Renal pelvis (tissue), 12 donors: ENCODE measurements at places on chromosomes 7 and 10. TPM values are rescaled to one million over a fixed set of nuclear protein-coding genes. Genes with fewer than 3 reads are reported as not detected.

- DNase-seq = no peak
These were observed 10.8 kb upstream of the PHYH start for GRCh38 chr10:13310518-13311176.

GRCh38 chr7:29319719-29320521 is 125.3 kb downstream of the CHN2 start:
- no peak for DNase-seq

The BAIAP2L1 gene
- 16.2 TPM for polyA plus RNA-seq

DNA sequence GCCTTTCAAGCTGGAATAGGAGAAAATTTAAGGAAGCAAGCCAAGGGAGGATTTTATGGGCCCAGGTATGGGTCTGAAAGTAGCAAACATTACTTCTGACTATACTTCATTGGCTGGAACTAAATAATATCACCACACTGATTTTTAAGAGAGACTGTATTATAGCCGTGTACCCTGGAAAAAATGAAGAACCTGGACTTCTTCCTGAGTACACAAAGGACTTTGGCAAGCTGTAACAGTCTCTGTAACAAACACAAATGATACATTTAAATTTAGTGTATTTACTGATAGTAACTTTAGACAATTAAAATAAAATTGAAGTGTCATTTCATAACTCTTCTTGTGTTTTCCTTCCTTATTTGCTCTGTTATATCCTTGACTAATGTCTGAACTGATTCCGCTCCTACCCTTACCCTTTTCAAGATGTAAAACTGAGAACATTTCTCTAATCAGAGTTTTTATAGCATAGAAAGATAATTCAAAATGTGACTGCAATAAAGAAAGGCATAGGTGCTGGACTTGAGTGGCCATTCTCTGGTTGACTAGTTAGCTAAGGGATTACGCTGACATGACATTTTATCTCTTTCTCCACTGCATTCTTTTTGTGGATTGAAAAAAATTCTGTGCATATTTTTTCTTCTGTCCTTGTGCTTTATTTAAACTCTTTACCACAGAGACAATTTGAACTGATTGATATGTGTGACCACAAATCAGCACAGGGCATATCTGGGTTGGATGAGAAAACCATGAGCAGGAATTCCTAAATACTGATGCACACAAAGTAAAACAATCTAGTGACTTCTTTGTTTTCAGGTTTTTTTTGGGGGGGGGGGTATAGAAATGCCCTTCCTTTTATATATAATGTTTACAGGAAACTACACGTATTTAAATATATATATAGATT is 349.7 kb downstream of the MDFIC start:
- no peak for DNase-seq

The IFIT2 gene
- 8.1 TPM for polyA plus RNA-seq
